Stimulated activated CD8-positive, alpha-beta memory T cell treated with anti-CD3 and anti-CD28 coated beads, Interleukin-4, amount 100 ng/mL, for 1 hour (primary cell): ENCODE measurements at places on chromosomes 11 and 22.

- DNase-seq, result no peak
Observed at GRCh38 chr11:72856551-72857345, 42.5 kb downstream of the ATG16L2 start.

GRCh38 chr11:111549869-111550203, 9.3 kb downstream of the LAYN start:
- no peak for DNase-seq

DNA sequence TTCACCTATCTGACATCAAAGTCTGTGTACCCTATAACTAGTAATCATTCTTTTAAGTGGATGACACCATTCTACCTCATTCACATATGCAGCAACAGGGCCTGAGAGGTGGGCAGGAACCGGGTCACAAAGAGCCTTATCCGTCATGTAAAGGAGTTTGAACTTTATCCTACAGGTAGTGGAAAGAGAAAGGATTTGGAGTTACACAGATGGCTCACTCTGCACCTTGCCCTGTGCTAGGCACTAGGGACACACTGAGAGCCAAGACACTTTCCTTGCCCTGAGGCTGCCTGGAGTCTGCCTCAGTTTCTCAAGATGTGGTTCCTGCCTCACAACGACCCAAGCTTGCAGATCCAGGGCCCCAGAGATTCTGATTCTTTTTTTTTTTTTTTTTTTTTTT, 14.3 kb upstream of the ACER3 start:
- no peak for DNase-seq

- no peak for DNase-seq
Observed at GRCh38 chr22:48531108-48531507, 1296.6 kb downstream of the BRD1 start.

GRCh38 chr11:44256673-44257291, 53.2 kb downstream of the ALX4 start:
- no peak for DNase-seq

DNA sequence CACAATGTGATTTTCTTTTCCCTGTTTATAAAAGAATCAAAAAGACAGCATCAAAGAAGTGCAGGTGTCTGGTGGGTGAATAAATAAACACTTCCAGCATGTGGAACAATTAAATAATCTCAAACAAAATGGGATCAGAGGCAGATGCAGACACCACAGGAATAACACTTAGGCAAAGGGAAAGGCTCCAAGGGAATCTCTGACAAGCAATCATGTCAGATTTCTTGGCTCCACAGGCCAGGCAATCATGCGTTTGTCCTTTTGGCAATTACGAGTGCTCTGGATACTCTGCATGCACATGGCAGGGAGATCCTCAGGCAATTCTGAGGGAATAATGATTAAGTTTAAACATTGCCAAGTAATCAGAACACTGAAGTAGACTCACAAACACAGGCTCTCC, 403.5 kb upstream of the LUZP2 start:
- DNase-seq, result no peak
